ENCODE measurements at places on chromosomes 16 and 17.
A peak's percentile ranks its signal among the peaks of the same experiment; 100 is the strongest.

DNA sequence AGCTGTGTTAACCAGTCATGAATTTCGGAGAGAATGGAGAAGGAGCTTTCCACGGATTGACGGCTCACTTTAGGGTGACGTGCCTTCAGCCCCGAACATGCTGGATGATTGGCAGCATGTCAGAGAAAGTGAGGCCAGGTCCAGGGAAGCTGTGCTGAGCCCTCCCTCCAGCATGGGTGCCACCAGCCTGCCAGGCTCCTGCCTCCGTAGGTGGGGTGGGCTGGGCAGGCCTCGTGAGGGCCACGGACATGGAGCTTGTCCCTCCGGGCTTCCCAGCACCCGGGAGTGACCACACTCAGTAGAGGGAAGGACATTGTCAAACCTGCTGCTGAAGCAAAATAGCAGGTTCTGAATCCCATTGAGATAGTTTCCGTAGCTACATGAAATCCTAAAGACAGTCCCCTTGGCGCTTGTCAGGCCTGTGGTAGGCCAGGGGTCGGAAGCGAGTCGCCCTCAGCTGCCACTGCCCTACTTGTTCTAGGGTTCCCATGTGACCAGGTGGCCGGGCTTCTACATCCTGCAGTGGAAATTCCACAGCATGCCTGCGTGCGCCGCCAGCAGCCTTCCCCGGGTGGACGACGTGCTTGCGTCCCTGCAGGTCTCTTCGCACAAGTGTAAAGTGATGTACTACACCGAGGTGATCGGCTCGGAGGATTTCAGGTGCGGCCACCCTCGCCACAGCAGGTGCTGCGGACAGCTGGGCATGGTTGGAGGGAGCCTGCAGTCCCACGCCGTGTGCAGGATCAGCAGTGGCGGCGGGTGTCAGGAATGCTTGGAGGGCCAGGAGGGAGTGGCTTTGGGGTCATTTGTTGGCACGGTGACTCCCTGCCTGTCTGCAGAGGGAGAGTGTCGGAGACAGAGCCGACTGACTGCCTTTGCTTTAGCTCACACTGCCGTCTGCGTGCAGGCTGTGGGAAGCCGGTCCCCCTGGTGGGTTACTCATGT lies 72.3 kb downstream of the SEC14L1 start:
- DNase-seq = no peak

GRCh38 chr16:63346000-63346399 lies 1309.8 kb upstream of the CDH8 start:
- DNase-seq = no peak

- DNase-seq = peak; percentile 90
These were observed 13.1 kb upstream of the MSI2 start for GRCh38 chr17:57243171-57243622.

- DNase-seq = no peak
These were observed 308 bp downstream of the ADCY9 start for GRCh38 chr16:4115949-4116318.

DNA sequence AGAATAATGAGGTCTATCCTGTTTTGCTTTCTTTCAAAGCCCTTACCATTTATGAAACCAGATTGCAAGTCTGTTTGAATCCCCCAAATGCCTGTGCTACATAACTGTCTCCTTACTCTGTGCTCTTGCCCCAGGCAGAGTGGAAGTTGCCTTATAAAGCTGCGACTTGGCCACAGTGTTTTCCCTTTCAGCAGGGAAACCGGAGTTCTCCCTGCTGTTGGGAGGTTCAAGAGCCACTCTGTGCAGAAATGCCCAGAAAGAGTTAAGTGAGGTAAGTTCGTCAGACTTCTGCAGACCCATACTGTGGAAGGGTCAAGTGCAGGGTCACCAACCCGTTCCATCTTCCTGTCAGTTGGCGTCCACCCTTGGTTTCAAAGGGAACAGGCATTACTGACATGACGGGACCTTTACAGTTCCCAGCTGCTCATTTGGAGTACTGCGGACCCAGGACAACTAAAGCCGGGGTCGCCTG lies 508.9 kb downstream of the WWOX start:
- no peak for DNase-seq

- no peak for DNase-seq
These were observed 105.5 kb downstream of the TNFRSF13B start for GRCh38 chr17:16866436-16866835.

- no peak for DNase-seq
These were observed 121.1 kb downstream of the CPPED1 start for GRCh38 chr16:12682432-12683165.

DNA sequence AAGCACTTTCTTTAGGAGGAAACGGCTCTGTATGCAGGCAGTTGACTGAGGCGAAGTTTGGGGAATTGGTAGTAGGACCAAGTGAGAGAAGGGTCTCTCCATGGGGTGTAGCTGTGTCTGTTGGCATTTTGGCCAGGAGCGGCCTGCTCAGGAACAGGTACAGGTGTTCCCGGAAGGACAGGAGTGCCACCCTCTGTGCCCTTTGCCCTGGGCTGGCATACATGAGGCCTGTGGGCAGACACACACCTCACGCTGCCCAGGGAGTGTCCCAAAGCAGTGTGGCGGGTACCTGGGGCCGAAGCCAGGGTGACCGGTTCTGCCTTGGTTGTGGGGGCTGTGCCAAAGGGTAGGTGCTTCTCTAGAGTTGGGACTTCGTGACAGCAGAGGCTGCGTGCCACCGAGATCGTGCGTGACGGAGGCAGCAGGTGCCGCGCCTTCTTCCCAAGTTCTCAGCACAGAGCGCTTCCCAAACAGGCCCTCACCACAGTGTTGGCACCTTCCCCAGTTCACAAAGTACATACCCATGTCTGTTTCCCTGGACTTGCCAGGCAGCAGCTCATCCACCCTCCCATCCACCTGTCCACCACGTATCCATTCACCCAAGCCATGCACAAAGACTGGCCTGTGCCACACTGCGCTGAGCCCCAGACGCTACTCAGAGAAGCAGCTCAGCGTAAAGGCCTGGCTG lies 19.9 kb upstream of the TCF25 start:
- no peak for DNase-seq

Data from activated CD8-positive, alpha-beta memory T cell treated with anti-CD3 and anti-CD28 coated beads, Interleukin-2, amount 50 U/mL, for 48 hours (primary cell).